Skin of body (tissue), 3 donors: ENCODE measurements at places on chromosomes 11 and 22. TPM values are rescaled to one million over a fixed set of nuclear protein-coding genes. Genes with fewer than 3 reads are reported as not detected.

GRCh38 chr11:16857186-16857585 lies 118.7 kb downstream of the C11orf58 start:
- DNase-seq: no peak

GRCh38 chr11:75237050-75237449 lies 3.5 kb upstream of the TPBGL start:
- DNase-seq: no peak

DNA sequence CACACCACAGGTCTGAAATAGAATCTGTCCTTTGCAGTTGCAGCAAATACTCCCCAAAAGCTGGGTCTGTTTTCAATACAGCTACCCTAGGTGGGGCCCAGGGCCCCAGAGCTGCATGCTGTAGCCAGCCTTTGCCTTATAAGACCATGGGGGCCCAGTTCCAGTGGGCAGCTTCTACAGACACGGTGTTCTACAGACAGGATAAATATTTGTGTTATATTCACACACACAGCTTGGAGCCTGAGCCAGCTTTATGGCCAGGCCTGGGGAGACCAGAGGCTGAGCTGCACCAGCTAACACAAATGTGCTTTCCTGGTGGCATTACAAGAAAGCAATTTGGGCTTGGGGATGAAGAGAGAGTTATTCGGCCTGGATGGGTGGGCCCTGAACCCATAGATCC lies 151.8 kb upstream of the NCAM1 start:
- no peak for DNase-seq

DNA sequence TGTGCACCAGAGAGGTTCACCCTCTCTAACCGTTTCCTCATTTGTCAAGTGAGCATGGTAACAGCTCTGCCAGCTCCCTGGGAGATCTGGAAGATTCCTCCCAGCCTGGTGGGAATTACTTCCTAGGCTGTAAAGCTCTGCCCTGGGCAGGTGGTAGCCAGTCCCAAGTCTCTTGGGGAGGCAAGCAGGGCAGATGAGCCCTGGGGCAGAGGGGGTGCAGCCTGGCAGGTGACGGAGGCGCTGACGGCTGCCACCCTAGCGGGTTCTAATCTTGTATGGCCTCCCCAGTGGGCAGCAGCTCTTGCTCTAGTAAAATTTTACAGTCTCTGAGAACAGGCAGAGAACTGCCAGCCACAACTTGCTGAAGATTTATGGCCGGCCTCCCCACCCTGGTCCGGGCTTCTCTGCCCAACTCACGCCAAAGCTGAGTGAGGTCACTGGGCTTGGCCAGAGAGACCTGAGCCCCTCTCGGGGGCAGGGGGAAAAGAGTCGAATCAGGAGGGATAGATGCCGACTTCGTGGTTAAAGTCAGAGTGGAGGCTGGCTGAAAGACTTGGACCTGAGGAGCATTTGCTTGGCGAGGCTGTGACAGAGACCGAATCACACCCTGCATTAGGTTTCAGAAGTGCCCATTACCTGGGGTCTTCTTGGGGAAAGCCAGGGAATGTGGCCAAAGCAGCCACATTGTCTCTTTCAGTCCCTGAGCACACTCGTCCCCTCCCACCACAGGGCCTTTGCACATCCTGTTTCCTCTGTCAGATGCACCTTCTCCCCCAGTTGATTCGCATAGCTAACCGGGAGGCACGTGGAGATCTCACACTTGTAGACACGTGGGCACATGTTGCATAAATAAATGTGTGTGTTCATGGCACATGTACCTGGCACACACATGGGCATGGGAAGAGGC lies 188.2 kb downstream of the MN1 start:
- DNase-seq: no peak

GRCh38 chr11:121898903-121899302 lies 217.1 kb downstream of the BLID start:
- no peak for DNase-seq

GRCh38 chr22:40334899-40335298 lies 11.4 kb upstream of the ADSL start:
- no peak for DNase-seq

- no peak for DNase-seq
Observed at GRCh38 chr22:35725521-35725920, 7.8 kb downstream of the APOL5 start.

PRR5 gene
- 10.1 TPM for total RNA-seq

DNA sequence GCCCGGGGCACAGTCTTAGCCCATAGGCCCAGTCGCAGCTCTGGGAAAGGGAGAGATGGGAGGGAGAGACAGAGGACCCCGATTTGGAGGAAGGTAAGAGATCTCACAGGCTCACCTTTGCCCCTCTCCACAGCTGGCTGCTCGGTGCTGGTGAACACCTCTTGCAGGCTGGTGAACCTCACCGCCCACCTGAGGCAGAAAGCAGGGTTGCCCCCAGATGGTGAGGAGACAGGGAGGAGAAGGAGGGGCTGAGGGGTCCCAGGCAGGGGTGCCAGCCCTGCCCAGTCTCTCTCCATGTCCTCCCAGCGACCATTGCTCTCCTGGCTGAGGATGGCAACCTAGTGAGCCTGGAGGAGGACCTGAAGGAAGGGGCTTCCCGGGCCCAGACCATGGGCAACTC lies 1.2 kb downstream of the C22orf15 start:
- DNase-seq: no peak

DNA sequence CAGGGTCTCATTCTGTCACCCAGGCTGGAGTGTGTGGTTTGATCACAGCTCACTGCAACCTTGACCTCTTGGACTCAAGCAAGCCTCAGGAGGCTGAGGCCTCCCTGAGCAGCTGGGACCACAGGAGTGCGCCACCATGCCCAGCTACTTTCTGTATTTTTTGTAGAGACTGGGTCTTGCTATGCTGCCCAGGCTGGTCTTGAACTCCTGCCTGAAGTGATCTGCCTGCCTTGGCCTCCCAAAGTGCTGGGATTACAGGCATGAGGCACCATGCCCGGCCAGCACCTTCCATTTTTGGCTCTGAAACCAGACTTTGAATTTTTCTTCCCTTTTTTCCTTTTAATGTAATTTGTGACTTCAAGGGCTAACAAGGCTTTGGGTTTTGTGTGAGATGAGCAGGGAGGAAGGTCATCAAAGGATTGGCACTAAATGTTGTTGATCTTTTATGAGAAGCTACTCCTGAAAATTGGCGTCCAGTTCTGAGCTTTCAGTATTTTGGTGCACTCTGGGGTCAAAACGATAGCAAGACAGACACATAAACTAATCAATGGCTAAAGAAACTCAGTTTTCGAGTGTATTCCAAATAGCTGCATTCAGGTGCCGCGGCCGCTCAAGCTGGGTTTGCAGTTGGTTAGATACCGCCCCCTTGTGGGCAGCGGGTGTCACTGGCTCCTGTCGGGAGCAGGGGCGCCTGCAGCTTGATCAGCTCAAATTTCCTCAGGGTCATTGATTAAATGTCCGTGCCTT lies 51.9 kb upstream of the CLMP start:
- DNase-seq: peak; percentile 33

SHANK3 gene
- total RNA-seq: 7.2 TPM

- no peak for DNase-seq
Observed at GRCh38 chr11:110338684-110339083, 42.3 kb upstream of the RDX start.

RAB38 gene
- total RNA-seq: 36.2 TPM

GRCh38 chr11:64844330-64845128 lies at the start of gene CDC42BPG:
CDC42BPG (minus strand) TSS chr11:64844653; CDS start chr11:64844569, 84 bp downstream.
- peak; percentile 49 for DNase-seq

FGF4 gene
- total RNA-seq: not detected

GRCh38 chr11:31106326-31106725 lies 263.2 kb downstream of the DCDC1 start:
- no peak for DNase-seq

- no peak for DNase-seq
Observed at GRCh38 chr11:115871161-115871760, 367.0 kb upstream of the CADM1 start.

DNA sequence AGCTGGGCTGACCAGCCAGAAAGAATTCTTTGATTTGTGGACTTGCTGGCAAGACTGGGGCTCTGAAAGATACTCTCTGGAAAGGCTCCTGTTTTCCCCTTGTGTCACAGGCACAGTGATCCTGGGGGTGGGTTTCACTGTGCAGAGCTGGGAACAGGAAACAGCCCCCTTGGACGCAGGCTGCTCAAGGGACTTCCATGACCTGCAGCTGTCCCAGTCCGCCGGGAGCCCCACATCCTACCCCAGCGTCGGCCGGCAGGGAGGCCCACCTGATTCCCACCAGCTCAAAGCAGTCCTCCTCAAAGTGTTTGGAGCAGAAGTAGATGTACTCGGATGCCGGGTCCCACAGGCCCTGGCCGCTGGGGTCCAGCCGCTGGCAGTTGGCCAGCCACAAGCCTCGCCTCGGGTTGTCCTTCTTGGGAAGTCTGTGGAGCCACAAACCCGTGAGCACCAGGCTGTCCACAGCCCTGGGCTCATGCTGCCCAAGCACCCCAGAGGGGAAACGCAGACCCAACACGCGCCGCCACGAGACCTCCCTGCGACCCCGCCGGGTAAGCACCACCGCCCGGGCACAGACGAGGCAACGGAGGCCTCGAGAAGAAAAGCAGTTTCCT lies 824 bp downstream of the THAP7 start:
- DNase-seq: peak; percentile 70

GRCh38 chr11:115391598-115391997 lies 112.6 kb downstream of the CADM1 start:
- no peak for DNase-seq

CRYAB gene
- 43.2 TPM for total RNA-seq

OR5B21 gene
- total RNA-seq: not detected

SYT13 gene
- total RNA-seq: 0.30 TPM

TUBA8 gene
- total RNA-seq: 2.5 TPM

GRCh38 chr22:49393526-49393925 lies 434.1 kb downstream of the BRD1 start:
- DNase-seq: no peak

DNA sequence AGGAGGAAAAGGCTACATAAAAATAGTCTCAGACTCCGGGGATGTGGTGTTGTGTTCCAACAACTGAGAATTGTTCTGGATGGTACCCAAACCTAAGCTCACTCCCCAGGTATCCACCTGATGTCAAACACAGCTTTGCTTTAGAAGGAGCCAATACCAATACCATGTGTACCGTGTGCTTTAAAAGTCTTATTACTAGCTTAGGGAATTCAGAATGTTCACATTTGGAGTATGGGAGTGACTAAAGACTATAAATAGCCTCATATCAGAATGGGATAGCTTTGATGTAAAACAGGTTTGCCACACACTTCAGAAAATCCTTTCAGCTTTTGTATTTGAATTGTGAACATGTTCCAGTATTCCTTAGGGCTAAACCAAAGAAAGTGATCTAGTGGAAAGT lies 248.7 kb upstream of the ARHGAP42 start:
- no peak for DNase-seq

UNC93B1 gene
- total RNA-seq: 7.0 TPM

LGALS12 gene
- total RNA-seq: 33.4 TPM

HEPHL1 gene
- 4.9 TPM for total RNA-seq

- peak; percentile 80 for DNase-seq
Observed at GRCh38 chr11:8719211-8719649, 36.6 kb downstream of the RPL27A start.

PHOX2A gene
- not detected for total RNA-seq

DNA sequence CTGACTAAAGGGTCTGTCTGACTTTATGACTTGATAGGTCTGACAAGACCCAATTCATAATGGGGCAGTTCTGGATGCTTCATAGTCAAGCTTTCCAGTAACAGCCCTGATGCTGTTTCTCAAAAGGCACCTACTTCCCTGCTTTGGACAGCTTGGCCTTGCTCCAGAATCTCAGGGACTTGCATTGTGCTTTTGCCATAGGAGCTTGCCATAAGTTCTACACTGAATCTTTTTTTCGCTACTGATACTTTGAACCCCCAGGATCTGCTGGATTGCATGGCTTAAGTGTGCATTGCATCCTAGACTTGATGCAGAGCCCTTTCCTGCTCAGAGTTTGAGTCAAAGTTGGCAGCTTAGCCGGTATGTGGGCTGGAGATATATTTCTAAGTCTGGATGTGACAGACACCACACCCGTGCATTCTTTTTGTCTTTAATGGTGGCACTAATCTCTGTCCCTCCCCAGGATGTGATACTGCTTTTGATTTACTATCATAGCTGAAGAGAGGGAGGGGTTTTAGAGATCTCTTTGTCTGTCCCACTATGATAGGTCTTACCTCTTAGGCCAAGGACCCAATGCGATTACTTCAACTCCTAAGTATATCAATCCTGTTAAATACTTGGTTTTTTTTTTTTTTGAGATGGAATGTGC lies 16.9 kb upstream of the SLC3A2 start:
- no peak for DNase-seq

- no peak for DNase-seq
Observed at GRCh38 chr11:75811485-75811884, 3.5 kb upstream of the UVRAG start.

DNA sequence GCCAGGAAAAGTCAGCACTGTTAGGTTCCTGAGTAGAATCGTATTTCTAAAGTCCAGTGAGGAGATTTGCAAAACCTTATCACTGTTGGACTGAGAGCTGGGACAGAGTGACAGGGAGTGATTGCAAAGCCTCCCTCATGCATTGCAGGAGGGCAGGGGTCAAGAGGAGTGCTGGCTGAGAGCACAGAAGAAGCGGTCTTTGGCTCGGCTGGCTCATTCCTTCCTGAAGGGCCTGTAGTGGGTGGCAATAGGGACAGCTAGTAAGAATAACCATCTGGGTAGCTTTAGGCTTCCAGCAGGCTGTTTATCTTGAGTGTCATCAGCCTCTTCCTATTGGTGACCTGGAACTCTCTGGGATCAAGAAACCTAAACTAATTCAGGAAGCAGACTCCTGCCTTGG lies 53.4 kb downstream of the CD44 start:
- no peak for DNase-seq

APOA5 gene
- total RNA-seq: not detected

DNA sequence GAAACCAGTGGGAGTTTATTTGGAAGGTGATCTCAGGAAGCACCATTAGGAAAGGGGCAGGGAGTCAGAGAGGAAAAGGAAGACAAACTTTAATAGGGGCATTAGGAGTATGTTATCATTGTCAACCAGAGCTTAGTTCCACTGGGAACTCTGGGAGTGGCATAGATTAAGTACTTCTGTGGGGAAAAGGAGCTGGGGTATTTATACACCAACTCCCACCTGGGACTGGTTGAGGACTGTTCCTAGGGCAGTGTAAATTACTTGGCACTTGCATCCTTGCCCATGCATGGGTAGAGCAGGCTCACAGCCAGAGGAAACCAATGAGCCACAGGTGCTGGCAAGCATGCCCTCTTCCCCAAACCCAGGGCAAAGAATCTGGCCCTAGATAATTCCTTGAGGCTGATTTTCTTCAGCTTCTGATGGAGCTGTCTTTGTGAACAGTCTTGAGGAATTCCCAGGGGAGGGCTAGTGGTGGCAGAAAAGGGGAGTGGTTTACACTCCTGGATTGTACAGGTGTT lies 541.2 kb downstream of the MIAT start:
- no peak for DNase-seq

DNA sequence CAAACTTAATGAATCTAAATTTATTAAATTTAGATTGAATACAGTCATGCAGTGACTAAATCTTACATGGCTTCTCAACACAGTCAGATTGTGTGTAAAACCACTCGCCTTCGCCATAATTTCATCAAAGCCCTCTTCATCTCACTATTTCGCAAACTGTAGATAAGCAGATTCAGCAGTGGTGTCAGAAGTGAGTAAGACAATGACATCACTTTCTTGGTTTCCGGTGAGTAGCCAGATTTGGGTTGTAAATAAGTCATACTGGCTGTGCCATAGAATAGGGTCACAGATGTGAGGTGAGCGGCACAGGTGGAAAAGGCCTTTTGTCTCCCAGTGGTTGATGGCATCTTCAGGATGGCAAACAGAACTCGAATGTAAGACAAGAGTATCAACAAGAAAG lies 3.4 kb downstream of the OR10A6 start:
- DNase-seq: no peak

CNGA4 gene
- total RNA-seq: 0.49 TPM
